ENCODE measurements at places on chromosomes 7 and 10. TPM values are rescaled to one million over a fixed set of nuclear protein-coding genes. Genes with fewer than 3 reads are reported as not detected.

DNA sequence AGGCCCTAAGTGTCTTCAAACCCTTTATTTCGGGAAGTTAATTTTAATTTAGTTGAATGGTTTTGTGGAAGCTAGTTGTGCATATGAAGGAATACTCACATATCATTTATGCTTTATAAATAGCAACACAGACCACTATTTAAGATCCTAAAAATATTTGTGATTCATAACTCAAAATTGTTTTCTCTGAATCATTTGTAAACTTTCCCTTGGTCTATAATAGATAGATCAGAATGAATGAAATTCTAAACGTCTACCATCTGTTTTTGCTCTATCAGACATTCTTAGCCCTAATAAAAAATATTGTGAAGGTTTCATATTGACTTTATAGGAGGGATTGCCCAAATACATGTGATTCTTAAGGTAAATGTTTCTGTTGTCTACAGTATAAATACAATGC lies 43.5 kb downstream of the LOXL4 start:
- H3K4me3 ChIP-seq, result no peak overlapping the region
- H3K4me1 ChIP-seq, result no peaks in the 10 kb centered on the region
- H3K36me3 ChIP-seq, result no peaks in the 10 kb centered on the region
- no peak overlapping the region for H3K27ac ChIP-seq

Gene DMBT1
- 0.08 TPM for total RNA-seq

Gene TMEM229A
- total RNA-seq, result 0.59 TPM

GRCh38 chr7:2266911-2267310 lies 24.9 kb downstream of the NUDT1 start:
- no peaks in the 10 kb centered on the region for H3K27me3 ChIP-seq
- no peak overlapping the region for H3K4me3 ChIP-seq
- peaks cover 21% of the 10 kb centered on the region for H3K36me3 ChIP-seq
- no peaks in the 10 kb centered on the region for H3K4me1 ChIP-seq
- H3K27ac ChIP-seq, result no peak overlapping the region

DNA sequence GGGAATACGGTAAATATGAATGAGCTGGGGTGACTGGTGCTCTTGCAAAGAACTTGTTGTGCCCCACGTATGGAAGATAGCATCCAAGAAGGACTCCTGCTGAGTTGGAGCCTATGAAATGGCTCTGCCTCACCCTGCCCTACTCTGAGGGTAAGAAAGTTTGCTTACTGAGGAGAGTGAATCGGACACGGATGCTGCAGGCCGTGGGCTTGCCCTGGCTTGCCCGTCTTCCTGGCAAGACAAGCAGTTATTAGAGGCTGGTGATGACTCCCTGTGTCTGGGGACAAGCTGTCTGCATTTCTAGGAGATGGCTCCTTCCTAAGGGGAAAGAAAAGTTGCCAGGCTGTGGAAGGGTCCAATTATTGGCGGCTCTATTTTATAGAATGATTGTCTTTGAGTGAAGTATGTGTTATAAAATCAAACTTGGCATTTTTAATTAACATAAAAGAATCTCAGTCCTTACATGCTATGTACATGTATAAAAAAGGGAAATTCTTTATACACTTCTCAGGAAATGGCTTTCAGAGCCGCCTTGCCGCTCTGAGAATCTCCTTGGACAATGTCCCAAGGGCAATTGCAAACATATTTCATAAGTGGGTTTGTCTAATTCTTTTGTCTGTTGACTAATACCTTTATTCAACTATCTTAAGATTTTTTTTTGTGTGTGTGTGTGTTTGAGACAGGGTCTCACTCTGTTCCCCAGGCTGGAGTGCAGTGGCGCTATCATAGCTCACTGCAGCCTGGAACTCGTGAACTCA lies 64.6 kb downstream of the CYP26A1 start:
- no peak overlapping the region for H3K27ac ChIP-seq
- H3K27me3 ChIP-seq, result no peaks in the 10 kb centered on the region
- H3K4me1 ChIP-seq, result no peaks in the 10 kb centered on the region
- no peak for DNase-seq
- no peaks in the 10 kb centered on the region for H3K36me3 ChIP-seq
